ENCODE measurements at places on chromosomes 7 and 10. TPM values are rescaled to one million over a fixed set of nuclear protein-coding genes. Genes with fewer than 3 reads are reported as not detected.

DNA sequence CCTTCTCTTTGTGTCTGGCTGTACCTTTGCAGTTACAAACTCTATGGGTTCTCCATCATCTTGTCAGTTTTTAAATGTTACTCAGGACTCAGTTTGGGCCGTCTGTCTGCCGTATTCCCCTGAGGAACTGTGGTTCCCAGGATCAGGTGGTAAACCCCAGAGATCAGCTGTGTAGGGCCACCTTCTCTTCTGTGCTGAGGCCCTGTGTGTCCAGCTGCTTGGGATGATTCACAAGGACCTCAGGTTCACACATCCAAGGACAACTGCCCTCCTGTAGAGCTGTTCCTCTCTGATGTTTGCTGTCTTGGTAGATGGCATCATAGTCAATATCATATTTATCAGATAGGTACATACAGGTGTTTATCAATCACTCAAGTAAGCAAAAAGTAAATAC is 24.5 kb downstream of the CUL1 start:
- no peak for DNase-seq

DNA sequence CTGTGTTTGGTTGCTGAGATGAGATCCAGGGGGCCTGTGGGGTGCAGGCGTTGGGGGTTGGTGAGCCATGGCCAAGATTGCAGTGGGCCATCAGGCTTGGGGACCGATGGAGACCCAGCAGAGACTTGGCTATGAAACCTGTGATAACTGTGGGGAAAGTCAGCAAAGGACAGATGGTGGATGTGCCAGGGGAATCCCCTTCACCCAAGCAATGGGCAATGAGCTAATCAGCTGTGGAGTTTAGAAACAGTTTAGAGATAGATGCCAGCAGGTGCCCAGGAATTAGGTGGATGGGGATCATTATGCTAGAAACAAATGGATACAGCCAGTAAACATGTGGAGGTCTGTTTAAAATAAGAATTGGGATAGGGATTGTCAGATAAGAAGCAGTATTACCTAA is 151.4 kb upstream of the FERD3L start:
- DNase-seq: no peak

DNA sequence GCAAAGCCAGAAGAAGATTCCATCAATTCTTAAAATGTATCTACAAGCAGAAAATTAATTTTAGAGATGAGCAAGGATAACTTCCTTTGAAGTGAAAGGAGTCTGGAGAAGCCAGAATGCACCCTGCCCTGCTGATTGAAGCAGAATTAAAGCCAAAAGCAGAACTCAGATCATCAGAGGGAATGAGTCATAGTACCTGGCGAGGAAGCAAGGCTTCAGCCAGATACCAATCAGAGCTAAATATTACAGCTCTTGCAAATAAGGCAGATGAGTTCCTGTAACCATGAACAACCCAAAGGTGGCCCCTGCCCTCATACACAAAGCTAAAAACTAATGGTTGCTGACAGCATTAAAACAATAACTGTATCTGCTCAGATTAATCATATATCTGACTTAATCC is 10.4 kb downstream of the HTR7 start:
- no peak for DNase-seq

DNA sequence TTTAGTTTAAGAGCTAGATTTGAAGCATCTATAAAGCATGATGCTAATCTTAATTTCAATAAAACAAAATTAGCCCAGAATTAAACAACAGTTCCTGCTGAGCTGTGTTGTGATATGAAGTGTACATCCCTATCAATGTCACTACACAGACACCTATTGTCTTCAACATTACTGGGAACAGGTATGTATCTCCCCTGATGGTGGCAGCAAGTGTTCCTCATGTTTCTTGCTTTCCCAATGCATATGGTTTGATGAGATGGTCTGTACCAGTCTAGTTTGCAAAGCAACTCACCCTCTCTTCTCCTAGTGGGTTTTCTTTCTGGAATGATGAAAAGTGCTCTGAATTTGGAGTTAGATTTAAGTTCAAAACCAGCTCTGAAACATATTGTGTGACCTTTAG is 38.1 kb downstream of the TSPAN12 start:
- DNase-seq: no peak

Gene HOXA10
- total RNA-seq: 0.18 TPM
